A549 (cell line): ENCODE measurements at places on chromosomes 7 and 10.

GRCh38 chr10:103638948-103639347 is 145.4 kb downstream of the NEURL1 start:
- DNase-seq = no peak

- no peak for DNase-seq
Measured at GRCh38 chr10:75076348-75076747, 35.1 kb upstream of the SAMD8 start.

DNA sequence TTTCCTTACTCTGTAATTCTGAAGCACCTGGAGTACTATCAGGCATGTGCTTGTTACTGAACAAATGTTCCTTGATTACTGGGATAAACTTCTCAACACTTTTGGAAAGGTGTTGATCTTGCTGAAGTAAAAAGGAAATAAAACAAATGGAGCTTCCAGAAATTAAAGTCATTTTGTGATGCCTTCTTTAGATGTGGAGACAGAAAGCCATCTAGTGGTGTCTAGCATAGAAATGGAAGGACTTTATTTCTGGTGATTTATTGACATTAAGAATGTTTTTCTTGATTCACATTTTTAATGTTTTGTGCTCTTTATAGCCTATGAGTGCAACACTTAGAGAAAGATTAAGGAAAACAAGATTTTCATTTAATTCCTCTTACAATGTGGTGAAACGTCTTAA is 1.4 kb downstream of the SFR1 start:
- peak; percentile 39 for DNase-seq

GRCh38 chr10:71378336-71379117 is 18.2 kb upstream of the CDH23 start:
- no peak for DNase-seq

GRCh38 chr7:137590756-137591305 is 247.3 kb upstream of the PTN start:
- no peak for DNase-seq

GRCh38 chr7:3575753-3576531 is 274.9 kb downstream of the SDK1 start:
- no peak for DNase-seq

- no peak for DNase-seq
Measured at GRCh38 chr10:6986927-6987326, 406.9 kb upstream of the PRKCQ start.

- no peak for DNase-seq
Measured at GRCh38 chr10:114045136-114046086, 1.7 kb downstream of the ADRB1 start.

GRCh38 chr10:78047314-78047891 is 13.7 kb downstream of the RPS24 start:
- peak; percentile 86 for DNase-seq

- no peak for DNase-seq
Measured at GRCh38 chr10:63204667-63205391, 71.7 kb downstream of the NRBF2 start.

DNA sequence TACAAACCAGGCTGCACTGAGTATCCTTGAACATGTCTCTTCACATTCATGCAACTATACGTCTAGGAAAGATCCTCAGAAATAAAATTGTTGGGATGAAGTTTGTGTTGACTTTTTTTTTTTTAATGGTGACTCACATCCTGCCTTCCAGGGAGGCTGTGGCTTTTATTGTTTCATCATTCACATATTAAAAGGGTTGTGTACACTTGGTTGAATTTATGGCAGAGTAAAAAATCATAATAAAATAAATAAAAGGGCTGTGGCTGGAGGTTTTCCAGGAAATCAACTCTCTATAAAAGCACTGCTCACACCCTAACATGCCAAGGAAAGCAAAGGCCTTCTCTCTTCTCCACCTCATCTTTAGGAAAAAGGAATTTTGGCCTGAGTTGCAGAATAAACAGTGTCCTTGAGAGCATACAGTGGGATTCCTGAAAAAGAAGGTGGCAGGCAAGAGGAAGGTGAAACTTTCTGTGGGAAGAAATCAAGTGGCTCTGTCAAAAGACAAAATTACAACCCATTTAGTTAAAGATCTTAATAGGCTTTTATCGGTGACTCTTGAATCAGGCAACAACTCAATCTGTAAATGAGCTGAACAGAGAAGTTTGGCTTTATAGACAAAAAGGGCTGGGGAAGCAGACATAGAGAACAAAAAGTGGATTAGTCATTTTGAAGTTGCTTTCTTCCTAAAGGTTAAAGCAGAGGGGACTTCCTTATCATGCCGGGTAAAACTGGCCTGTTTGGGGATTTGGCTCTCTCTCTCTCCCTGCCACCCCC is 41.6 kb upstream of the FHIP2A start:
- DNase-seq = peak; percentile 40

DNA sequence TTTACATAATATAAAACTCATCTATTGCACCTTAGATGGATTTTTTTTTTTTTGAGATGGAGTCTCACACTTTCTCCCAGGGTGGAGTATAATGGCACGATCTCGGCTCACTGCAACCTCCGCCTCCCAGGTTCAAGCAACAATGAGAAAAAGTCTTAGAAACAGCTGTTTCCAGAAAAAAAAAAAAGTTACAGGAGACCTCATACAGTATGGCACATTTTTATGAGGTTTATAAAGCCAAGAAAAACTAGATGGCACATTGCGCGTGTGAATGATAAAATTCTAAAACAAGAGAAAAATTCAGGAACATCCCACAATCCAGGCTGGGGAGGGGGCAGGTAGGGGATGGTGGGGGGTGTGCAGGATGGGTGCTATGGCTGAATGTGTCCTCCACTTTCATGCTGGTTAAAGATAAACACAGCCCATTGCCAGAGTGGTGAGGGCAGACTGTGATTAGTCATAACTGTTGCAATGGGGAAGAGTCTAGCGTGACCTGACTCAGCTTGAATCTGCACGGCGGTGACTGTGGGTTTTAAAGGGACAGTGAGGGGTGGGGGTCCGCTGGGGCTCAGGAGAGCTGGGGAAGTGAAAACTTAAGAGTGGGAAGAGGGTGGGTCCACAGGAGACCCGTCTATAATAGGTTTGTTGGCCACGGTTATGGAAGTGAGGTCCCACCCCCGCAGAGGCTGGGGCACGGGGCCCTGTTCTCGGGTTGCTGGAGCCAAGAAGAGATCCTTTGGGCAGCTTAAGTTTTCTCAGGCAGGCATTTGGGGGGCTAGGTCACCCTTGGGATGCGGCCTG is 11.9 kb upstream of the LRRC27 start:
- peak; percentile 92 for DNase-seq

DNA sequence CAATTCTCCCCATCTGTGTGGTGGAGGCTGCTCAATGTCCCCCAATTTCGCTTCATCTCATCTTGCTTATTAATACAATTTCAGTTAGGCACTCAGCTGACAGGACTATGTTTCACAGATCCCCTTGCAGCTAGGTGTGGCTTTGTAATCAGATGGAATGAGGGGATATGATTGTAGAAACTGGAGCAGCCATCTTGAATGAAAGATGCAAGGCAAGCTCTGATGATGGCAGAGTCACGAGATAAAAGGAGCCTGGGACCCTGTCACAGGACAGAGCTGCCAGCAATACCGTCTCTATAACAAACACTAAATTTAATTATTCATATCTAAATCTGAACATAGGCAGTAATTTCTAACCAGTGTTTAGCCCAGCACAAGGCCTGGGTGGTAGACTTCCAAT is 991 bp upstream of the DLD start:
- DNase-seq = no peak

DNA sequence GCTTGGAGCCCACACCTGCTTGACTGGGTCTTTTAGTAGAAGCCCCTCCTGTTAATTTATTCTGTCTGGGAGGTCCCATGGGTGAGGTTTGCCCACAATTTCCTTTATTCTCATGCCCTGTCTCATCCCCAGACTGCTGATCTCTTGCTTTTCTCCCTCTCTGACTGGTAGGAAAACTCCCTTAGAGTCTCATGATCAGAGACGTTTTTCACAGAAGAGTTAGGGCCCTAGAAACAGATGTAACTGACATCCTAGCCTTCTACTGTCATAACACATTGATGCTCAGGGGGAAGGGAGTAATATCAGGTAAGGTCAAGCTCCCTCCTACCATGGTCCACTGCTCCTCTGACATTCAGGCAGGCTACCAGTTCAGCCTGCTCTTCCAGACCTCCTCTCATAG is 43.7 kb upstream of the WASL start:
- no peak for DNase-seq

DNA sequence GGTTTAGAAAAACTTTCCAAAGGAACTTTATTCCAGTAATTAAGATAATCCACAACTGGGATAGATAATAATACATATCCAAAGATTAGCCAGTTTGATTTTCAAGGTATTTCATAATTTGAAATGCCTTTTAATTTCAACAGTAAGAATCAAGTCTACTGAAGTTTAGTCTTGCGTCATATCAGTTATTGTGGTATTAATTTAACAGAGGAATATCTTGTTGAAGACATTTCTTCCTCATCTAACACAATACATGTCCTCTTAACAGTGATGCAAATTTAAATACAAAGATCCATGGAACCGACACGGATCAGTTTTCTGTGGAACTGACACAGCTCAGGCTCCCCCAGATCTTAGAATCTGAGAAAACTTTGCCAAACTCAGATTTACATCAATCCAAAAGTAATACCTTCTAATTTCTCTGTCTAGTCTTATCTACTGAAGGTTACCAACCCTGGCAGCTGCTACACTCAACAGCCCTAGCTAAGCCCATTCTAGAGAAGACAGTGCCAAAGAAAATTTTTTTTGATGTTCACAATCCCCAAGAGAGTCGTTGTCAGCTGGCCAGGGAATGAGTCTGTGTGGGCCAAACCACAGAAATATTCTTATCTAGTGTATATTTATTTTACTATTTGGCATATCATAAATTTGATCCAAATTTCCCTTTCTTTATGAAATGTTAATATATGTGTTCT is 365.2 kb upstream of the MEOX2 start:
- no peak for DNase-seq

DNA sequence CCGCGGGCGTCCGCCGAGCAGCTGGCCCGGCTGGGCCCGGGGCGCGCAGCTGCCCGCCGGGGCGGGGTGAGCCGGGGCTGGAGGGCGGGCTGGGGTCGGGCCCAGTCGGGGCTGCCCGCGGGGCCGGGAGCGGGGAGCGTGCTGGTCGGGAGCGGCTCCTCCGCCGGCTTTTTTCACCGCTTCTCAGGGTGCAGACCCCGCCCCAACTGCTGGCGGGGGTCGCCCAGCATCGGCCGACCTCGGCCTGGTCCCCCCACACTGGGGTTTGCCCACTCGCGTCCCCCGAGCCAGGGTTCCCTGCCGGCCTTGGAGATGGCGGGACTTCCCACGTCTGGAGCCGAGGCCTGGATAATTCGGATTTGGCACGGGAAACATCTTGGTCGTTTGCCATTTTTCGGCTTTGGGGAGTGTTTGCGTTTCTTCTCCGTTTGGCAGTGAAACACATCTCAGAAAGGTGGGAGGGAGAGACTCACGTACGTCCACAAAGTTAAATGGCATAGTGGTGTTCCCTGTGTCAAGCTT is 432 bp downstream of the TMEM248 start:
- DNase-seq = peak; percentile 13

DNA sequence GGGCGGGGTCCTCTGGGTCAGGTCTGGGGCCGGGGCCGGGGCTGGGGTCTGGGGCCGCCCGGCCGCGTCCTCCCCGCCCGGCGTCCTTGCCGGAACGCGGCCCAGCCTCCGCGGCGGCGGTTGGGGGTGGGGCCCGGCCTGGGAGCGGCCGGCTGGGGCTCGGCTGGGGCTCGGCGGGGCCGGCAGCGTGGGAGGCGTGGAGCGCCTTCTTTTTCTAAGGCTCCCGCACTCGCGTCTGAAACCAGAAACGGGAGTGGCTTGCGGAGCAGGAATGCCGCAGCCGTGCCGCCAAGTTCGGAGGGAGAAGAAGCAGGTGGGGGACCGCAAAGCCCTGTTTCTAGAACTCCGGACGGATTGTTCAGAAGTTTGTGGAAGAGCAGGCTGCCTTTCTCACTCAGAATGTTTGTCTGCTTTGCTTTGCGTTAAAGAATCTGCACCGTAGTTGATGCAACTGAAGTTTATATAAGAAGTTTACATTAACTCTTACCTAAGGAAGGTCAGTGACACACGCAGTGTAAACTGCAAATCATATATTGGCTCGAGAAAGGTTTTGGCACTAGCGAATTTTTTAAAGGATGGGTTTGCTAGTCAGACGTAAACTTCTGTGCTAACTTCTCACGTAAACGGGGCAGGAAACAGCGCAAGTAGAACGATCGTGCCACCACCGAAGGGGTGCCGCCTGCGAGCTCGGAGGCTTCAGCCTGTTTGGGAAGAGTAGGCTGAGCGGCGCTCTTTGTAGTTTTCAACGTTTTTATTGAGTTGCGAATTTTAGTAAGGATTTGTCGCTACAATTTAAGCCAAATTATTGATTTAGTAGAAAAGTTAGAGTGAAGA is 729 bp downstream of the DNAJB6 start:
- peak; percentile 35 for DNase-seq

- no peak for DNase-seq
Measured at GRCh38 chr7:95491634-95492314, 6.0 kb downstream of the ASB4 start.

DNA sequence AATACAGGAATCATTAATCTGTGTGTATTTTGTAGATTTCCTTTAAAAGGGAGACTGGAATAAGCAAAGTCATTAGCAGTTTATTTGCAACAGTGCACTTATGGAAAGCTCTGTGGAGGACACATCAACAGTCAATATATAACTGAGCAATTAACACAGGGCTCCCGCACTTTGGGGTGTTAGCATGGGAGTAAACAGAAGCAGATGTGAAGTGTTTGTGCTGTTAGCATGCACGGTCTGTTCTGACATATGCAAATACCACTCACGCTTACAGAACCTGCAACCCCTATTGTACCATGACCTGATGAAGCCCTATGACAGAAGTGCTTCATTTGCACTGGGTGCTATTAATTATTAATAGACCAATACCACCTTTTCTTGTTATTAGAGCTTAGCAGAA is 118.9 kb downstream of the PPP1R3A start:
- no peak for DNase-seq

- no peak for DNase-seq
Measured at GRCh38 chr10:86244297-86245014, 122.1 kb downstream of the GRID1 start.

- no peak for DNase-seq
Measured at GRCh38 chr10:76553263-76554032, 1084.2 kb downstream of the KCNMA1 start.

- no peak for DNase-seq
Measured at GRCh38 chr7:16115374-16115773, 306.0 kb downstream of the CRPPA start.

DNA sequence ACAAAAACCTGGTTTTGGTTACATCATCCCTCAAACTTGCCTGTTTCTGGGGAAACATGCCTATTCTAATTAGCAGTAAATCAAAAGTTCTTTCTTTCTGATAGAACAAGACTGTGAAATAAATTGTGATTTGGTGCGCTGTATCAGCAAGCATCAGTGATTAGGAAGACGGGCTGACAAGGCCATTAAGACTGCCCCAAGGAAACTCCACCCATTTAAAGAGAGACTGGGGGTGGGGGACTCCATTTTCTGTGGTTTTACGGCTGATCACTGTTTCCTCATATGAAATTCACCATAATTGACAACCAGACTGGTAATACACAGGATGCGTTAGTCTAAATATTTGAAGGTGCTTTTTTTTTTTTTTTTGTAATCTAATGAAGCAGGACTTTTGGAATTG is 68.7 kb downstream of the MBL2 start:
- no peak for DNase-seq

GRCh38 chr10:82390866-82391658 is 516.1 kb downstream of the NRG3 start:
- DNase-seq = no peak
